ENCODE measurements at places on chromosomes 2 and 18.
A peak's percentile ranks its signal among the peaks of the same experiment; 100 is the strongest.

GRCh38 chr2:147524912-147525311 lies 319.9 kb upstream of the ACVR2A start:
- DNase-seq: no peak

GRCh38 chr2:52964916-52965530 lies 802.6 kb upstream of the CHAC2 start:
- no peak for DNase-seq

GRCh38 chr2:241902357-241902991 lies 32.9 kb downstream of the RTP5 start:
- no peak for DNase-seq

- DNase-seq: no peak
These were observed 8.8 kb downstream of the PLCL1 start for GRCh38 chr2:197813093-197813787.

DNA sequence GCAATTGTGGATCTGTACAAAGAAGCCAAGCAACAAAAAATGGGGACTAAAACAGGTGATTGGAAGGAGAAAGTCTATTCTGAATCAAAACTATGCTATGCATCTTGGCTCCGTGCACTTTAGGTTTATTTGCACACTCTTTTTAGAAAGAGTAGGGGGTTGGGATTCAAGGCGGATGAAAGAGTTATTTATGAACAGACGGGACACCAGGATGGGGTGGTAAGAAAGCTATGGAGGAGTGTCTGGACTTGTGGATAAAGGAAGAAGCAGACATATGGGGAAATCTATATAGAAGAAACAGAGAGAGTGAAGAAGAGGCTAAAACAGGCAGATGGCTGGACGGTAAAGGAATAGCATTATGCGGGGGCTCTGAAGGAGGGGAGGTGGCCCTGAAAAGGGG lies 57.8 kb downstream of the TCF4 start:
- DNase-seq: no peak

- no peak for DNase-seq
These were observed 10.6 kb upstream of the MPP4 start for GRCh38 chr2:201709049-201709448.

DNA sequence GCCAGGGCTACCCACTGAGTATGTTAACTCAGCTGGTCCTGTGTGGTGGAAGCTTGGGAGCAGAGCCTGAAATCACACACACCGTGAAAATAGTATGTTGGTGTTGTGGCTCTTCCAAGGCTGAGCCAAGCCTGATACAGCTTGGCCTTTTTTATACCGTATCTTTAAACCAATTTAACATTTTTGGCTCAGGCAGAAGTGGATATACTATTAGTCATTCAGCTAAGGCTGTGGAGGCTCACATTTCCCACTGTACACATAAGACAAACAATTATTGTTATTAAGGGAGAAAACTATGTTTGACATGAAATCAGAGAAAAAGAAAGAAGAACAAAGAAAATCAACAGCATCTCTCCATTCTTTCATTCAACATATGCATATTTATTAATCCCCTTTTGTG lies 159.0 kb downstream of the BCL11A start:
- DNase-seq: no peak

DNA sequence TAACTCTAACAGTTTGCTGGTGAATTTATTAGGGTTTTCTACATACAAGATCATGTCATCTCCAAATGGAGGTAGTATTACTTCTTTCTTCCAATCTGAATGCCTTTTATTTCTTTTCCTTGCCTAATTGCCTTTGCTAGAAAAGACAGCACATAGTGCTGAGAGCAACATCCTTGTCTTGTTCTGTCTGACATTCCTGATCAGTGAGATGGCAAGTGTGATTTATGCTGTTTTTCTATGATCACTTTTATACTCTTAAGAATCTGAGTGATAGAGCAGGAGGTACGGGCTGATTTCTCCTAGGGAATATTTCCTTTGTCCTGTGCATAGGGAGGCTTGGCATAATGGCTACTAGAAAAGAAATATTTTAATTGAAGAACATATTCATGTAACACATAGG lies 17.3 kb downstream of the LYPD6B start:
- no peak for DNase-seq

- DNase-seq: no peak
These were observed 578.1 kb downstream of the PIK3C3 start for GRCh38 chr18:42533009-42533575.

- DNase-seq: no peak
These were observed 4.2 kb downstream of the TFPI start for GRCh38 chr2:187549951-187550555.

- no peak for DNase-seq
These were observed 478.1 kb upstream of the ZNF804A start for GRCh38 chr2:184119989-184120800.

DNA sequence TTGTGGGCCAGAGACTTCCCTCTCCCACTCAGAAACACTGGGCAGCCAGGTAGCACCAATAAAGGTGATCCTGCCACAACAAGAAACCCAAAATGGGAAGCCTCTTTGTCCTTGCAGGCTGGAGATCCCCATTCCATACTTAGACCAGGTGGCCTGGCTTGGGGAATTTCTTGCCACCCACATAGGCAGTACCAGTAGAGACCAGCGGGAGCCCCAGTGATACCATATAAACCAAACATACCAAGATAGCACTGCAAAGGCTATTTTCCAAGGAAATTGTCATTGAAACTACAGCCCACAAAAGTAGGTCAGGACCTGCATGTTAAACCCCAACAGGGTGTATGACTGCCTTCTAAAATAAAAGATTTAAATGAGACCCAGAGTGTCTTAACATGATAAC lies 171.6 kb downstream of the DIS3L2 start:
- DNase-seq: no peak

- no peak for DNase-seq
These were observed 200.3 kb downstream of the CMPK2 start for GRCh38 chr2:6665093-6666045.

GRCh38 chr18:68177807-68178702 lies 536.9 kb downstream of the TMX3 start:
- no peak for DNase-seq

- DNase-seq: peak; percentile 36
These were observed 71.7 kb upstream of the SP3 start for GRCh38 chr2:174036825-174037224.

GRCh38 chr2:199762963-199763362 lies 88.0 kb downstream of the FTCDNL1 start:
- no peak for DNase-seq

GRCh38 chr18:9025091-9025838 lies 77.2 kb upstream of the NDUFV2 start:
- DNase-seq: no peak

DNA sequence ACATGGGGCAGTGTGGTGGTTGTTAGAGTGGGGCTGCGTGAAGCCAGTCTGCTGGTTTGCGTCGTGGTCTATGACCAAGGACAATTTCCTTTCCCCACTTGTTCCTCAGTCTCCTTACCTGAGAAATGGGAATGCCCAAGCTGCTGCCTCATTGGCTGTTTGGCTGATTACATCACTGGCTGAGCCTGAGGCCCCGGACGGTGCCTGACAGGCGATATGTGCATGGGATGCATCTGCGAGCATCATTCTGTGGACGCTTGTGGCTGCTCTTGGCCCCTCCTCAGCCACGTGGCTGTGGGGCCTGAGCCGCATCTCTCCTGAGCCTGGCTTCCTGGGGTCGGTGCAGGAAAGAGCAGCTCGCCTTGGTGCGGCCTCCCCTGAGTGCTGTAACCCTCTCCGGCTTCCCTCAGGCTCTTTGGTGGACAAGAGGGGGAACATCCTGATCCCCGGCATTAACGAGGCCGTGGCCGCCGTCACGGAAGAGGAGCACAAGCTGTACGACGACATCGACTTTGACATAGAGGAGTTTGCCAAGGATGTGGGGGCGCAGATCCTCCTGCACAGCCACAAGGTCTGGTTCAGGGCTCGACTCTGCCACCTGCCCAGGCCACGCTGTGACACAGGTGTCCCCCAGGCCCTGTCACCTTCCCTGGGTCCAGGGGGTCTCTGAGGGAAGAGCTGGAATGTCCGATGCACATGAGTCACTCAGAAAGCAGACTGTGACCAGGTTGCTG lies 17.2 kb downstream of the CNDP2 start:
- no peak for DNase-seq

GRCh38 chr2:10239561-10239967 lies 63.1 kb upstream of the HPCAL1 start:
- DNase-seq: no peak

DNA sequence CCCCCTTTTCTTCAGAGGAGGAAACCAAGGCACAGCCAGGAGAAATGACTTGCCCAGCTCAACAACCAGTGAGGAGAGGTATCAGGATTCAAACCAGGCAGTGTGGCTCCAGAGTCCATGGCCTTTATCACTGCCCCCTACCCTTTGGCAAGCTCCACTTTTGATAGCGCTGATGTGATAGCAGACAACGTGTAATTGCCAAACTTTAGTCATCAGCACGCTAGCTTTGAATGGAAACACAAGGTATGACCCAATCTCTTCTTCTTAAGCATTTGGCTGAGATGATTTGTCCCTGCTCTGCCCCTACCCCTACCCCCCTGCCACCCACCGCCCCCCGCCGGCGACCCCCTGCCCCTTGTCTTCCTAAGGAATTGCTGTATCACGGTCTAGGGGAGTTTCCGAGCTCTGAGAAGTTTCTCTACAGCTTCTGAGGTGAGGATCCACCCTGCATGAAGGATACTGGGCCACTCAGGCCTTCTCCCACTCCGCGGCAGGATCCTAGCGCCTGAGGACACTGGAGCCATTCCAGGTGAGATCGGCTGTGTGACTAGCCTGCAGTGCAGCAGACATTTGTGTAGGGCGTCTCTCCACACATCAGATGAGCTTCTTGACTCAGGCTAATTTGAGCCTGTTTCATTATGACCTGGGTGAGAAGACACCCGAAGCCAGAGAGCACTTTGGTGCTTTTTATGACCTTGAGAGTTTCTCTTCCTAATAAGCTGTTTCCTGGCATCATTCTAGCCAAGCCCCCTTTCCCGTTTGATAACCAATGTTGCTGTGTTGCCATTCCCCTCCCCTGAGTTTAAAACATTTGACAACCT lies 75.1 kb upstream of the MAP4K4 start:
- DNase-seq: peak; percentile 64

- no peak for DNase-seq
These were observed 34.8 kb upstream of the LINC00305 start for GRCh38 chr18:64183665-64184064.

DNA sequence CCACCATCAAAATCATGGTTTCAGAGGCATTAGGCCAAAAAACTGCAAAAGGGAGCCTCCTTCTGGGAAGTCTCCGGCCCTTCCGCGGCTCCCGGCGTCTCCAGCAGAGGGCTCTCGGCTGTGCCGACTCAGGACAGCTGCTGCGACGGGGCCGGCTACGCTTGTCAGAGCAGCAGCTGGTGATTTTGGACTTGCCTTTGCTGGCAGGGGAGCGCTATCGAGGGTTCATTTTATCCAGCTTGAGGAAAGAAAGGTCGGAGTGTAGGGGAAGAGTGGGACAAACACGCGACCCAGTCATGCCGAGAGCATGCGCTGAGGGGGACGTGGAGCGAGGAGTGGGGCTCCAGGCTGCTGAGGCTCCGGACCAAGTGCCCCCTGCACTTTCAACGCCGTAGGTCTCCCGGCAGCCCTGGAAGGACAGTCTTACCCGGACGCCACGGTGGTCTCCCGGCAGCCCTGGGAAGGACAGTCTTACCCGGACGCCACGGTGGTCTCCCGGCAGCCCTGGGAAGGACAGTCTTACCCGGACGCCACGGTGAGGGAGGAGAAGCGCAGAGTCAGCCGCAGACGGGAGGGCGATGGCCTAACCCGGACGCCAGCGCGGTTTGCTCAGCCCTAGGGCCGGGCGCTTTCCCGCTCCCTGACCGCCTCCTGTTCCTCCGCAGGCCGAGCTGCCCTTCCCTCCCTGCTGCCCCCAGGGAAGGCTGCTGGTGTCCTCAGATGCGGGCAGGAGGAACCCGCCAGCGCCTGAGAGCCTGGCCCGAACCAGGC lies 21.7 kb downstream of the DDX18 start:
- no peak for DNase-seq

DNA sequence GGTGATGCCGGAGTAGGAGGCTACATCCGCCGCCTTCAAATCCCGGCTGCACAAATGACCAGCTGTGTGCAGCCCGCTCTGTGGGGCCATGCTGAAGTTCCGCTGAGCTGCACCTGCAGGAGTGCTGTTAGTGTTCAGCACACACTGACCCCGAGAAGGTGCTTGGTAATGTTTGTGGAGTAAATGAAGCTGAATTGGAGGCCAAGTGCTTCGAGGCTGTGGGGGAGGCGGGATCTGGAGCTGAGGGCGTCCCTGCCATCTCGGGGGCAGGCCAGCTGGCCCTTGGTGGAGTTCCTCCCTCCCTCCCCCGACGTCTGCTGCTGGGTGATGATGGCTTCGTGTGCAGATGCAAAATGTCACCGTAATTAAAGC lies 23.2 kb downstream of the KCNF1 start:
- DNase-seq: no peak
